Neural progenitor cell (in vitro differentiated cells): ENCODE measurements at places on chromosomes 4 and X. TPM values are rescaled to one million over a fixed set of nuclear protein-coding genes. Genes with fewer than 3 reads are reported as not detected.
A peak's percentile ranks its signal among the peaks of the same experiment; 100 is the strongest.

DNA sequence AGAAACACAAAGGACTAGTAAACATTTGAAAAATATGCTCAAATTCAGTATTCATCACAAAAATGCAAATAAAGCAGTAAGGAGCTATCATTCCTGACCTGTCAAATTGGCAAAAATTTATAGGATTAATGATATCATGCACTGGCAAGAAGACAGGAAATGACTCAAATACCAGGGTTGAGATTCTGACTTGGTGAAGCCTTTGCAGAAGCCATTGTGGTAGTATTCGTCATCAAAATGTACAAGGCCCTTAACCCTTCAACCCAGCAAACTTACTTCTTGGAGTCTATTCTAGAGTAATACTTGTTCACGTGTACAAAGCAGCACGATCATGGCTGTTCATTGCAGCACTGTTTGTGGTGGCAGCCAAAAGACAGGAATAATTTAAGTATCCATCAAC is 132.4 kb downstream of the ENOX2 start:
- no peak for DNase-seq

DNA sequence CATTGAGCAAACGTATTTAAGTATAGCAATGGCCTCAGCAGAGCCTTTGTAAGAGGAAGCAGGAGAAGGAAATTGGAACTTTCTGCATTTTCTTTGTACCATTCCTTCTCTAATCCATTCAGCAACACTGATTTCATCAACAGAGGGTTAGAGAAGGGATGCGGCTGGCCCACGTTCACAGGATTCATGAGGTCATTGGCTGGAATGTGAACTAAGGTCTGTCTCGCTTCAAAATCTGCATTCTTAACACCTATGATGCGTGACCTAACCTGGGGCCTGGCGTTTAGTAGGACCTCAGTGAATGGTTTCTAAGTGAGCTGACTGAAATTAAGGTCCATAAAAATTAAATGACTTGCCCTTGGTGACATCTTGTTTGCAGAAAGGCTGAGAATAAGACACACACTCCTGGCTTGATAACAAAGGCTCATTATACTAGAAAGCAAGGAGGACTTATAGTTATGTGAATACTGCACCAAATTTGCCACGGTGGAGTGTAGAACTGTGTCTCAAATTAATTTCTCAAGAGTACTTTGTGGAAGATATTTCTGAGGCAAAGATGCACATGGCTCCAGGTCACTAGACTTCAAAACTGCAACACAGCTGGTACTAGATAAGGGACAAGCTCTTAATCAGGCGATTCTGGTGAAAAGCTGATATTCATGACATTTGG is 25.4 kb downstream of the FGFBP1 start:
- no peak for DNase-seq

DNA sequence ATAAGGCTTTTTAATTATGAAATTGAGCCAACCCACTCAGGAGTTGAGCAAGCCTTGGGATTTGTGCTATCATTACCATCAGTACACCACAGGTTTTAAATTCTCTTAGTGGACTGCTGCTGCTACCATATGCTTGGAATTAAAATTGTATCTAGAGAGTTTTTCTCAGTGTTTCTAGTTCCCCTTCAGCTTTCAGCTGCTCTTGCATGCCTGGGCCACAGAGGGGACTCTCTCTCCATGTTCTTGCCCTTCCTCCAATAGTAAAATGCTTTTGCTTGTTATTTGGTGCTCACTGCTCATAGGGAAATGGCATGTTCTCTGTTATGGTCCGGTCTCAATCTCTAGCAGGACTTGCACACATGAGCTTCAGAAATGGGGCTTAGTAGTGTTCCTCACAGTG is 101.9 kb downstream of the IGSF1 start:
- DNase-seq: peak; percentile 2

DNA sequence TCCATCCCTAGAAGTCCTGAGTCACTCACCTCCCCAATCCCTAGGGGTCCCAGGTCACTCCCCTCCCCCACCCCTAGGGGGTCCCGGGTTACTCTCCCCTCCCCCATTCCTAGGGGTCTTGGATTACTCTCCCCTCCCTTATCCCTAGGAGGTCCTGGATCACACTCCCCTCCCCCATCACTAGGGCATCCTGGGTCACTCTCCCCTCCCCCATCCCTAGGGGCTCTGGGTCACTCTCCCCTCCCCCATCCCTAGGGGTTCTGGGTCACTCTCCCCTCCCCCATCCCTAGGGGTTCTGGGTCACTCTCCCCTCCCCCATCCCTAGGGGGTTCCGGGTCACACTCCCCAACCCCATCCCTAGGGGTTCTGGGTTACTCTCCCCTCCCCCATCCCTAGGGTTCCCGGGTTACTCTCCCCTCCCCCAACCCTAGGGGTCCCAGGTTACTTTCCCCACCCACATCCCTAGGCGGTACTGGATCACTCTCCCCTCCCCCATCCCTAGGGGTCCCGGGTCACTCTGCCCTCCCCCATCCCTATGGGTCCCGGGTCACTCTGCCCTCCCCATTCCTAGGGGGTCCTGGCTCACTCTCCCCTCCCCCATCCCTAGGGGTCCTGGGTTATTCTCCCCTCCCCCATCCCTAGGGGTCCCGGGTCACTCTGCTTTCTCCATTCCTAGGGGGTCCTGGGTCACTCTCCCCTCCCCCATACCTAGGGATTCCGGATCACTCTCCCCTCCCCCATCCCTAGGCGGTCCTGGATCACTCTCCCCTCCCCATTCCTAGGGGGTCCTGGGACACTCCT is 2.1 kb downstream of the ASMTL start:
- no peak for DNase-seq

GRCh38 chr4:28391877-28392276 is 1531.2 kb downstream of the STIM2 start:
- no peak for DNase-seq

DNA sequence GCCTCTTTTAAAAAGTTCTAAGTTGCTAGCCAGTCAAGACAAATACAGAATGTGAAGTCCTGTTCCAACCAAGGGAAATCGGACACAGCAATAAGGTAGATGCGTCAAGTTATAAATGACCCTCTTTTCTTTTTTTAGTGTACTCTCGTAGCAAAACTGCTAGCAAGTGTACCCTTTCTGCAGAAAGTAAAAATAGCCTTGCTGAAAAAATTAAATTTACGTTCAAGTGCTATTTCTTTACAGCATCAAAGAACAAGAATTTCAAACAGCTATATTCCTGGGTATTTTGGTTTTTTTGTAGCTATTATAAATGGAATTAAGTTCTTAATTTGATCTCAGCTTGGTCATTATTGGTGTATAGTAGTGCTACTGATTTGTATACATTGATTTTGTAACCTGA is 119.2 kb downstream of the NAA11 start:
- no peak for DNase-seq

GRCh38 chrX:71464968-71465367 is 67.9 kb upstream of the OGT start:
- DNase-seq: no peak

DNA sequence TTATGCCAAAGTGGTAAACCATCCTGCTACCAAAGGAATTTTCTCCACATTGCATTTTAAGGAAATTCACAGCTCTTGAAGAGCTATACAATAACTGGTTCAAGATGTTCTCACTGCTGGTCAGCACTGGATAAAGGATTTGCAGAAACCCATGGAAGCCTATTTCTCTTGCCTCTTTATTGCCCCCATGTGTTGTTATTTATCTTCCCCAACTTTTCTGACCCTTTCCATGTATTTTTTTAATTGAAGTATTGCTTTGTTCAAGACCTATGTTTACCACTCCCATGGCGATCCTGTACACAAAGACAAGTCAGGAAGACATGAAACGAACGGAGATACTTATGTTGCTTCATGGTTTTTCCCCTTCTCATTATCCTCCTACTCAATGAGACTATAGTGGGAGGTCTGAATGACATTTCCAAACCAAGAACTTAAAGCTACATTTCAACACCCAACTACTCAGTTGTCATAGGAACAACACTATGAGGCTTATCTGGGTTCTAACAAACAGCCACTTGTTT is 566.4 kb upstream of the DIPK2B start:
- no peak for DNase-seq

GRCh38 chr4:170106900-170107299 is 17.1 kb upstream of the AADAT start:
- DNase-seq: no peak

DNA sequence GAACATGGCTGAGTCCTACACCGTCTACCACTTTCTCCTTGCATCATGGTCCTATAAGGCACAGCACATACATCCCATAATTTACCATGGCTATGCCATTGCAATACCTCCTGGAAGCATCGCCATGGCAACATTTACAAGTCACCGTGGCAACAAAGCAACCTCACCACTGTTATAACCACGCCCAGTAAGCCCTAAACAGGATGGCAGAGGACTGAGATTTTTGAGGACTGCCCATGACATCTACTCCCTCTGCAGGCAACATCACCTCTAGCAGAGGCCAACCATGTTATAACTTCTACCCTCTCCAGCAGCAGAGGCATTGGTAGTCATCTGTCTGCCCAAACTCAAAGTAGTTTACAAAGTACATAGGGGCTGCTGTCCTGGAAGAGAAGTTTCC is 29.7 kb downstream of the BCOR start:
- no peak for DNase-seq

GRCh38 chrX:153637121-153638040 is 9.6 kb upstream of the DUSP9 start:
- no peak for DNase-seq

GRCh38 chr4:6812766-6813165 is 30.2 kb downstream of the KIAA0232 start:
- DNase-seq: no peak

- DNase-seq: no peak
Observed at GRCh38 chrX:153492543-153492942, 2.2 kb upstream of the BGN start.

GRCh38 chr4:168487282-168488035 is 7.2 kb upstream of the DDX60L start:
- DNase-seq: no peak

DNA sequence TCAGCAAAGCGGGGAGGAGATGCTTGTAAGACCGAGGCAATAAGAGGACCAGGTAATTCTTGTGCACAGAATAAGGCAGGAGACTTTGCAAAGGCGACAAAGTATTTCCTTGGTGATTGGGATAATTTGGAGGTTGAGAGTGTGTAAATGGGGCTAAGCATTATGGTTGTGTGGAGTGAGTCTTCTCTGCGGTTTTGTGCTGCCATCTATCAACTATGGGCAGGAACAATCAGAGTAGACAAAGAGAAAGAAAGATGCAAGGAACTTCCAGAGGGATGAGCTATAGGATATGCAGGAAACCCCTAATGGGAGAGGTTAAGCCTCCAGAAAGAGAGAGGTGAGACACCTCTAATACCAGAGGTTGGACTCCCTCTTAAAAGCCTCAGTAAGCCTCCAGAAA is 339.8 kb downstream of the PAPSS1 start:
- DNase-seq: no peak

DNA sequence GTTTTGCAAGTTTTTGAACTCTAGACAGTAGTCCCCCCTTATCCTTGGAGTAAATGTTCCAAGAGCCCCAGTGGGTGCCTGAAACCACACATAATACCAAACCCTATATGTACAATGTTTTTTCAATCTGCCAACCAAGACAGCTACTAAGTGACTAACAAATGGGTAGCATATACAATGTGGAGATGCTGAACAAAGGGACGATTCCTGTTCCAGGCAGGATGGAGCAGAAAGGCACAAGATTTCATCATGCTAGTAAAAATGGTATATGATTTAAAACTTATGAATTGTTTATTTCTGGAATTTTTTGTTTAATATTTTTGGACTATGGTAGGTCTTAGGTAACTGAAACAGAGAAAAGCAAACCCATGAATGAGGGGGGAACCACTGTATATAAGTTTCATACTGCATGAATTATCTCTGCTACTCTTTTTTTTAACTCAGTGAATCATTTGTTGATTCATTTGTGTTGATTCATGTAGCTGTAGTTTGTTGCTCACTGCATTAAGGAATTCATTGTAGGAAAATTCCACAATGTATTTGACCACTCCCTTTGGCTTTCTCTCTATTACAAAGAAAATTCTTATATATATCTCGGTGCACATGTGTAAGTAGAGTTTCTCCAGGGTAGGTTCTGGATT is 21.9 kb upstream of the ANXA3 start:
- DNase-seq: no peak

DNA sequence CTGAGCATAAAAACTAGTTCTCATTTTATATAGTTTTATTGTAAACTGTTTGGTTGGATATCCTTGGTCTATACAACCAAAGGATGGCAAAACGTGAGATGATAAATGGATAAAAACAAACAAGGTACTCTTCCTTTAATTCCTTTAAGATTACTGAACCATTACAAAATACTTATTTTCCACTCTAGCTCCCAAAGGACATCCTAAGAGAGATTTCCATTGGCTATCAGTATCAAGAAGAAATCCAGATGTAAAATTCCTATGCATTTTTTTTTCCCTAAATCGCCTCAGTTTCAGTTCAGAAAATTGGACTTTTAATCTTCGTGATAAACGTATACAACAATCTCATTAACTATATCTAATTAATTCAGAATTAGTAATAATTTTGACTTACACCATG is 2.3 kb downstream of the FBXL5 start:
- DNase-seq: no peak

GRCh38 chrX:53584891-53585290 is 101.6 kb downstream of the HUWE1 start:
- DNase-seq: no peak

CTAG2 gene
- not detected in 2 replicates for total RNA-seq

CORIN gene
- 0.12 TPM in 1 of 2 replicates, not detected in the other for total RNA-seq

BTC gene
- total RNA-seq: 0.80 and 0.81 TPM in 2 replicates

DAPP1 gene
- total RNA-seq: not detected in 2 replicates

PSAPL1 gene
- total RNA-seq: 0.06 TPM in 1 of 2 replicates, not detected in the other

NXF2 gene
- 0.12 and 0.22 TPM in 2 replicates for total RNA-seq

XAGE1A gene
- total RNA-seq: not detected in 2 replicates

SLC25A53 gene
- 4.0 and 4.4 TPM in 2 replicates for total RNA-seq

UCP1 gene
- 0.28 TPM in 1 of 2 replicates, not detected in the other for total RNA-seq

PABPC1L2B gene
- total RNA-seq: 0.22 TPM in 1 of 2 replicates, not detected in the other

UGT2B7 gene
- not detected in 2 replicates for total RNA-seq
